ENCODE measurements at places on chromosomes 1 and 21.

DNA sequence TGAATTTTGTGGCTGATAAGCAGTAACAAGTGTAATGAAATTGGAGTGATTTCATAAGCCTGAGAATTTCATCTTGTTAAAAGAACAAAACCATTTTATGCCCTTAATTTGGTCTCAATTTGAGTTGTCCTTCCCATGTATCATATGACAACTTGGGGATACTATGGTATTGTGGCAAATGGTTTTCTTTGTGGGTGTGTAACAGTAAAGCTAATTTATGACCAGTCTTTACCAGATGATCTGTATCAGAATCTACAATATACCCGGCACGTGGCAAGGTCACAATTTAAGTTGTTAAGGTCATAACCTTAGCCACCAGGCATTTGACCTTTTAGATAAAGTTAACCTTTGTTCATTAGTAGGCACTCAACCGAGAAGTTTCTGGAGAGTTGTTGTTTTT, 9.1 kb downstream of the NFIA start:
- no peak for DNase-seq

DNA sequence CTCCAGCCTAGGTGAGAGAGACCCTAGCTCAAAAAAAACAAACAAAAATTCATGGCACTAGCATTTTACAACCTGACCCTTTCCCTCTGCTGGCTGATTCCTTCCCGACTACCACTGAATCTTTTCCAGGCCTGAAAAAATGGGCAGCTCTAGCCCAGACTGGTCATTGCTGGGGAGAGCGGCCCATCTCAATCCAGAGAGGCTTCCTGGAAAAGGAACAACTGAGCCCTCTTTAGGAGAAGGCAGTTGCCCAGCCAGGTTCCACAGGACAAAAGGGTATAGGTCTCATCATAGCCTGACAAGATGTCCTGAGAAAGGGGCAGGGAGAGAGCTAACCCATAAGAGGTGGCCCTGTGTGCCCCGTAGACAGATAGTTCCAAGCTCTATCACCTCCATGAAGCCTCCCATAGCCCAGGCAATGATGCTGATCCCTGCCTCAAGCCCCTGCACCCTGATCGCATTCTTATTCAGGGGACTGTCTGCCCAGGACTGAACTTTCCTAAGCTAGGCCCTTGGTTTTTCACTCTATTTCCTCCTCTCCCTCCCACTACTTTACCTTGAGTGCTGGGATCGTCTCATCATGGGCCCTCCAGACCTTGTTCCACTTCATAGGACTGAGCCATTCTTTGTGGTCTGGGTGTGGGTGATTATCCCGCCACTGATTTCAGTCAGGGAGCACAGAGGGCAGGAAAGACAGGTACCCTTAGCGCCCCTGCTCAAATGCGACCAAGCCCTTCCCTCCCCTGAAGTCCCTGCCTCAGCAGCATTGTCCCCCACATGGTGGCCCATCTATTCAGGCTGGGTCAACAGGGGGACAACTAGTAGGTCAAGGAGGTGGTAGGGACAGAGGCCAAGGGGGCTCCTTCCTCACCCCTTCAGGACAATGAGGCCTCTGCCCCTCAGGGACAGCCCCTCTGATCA, 18.2 kb downstream of the RHBG start:
- no peak for DNase-seq

DNA sequence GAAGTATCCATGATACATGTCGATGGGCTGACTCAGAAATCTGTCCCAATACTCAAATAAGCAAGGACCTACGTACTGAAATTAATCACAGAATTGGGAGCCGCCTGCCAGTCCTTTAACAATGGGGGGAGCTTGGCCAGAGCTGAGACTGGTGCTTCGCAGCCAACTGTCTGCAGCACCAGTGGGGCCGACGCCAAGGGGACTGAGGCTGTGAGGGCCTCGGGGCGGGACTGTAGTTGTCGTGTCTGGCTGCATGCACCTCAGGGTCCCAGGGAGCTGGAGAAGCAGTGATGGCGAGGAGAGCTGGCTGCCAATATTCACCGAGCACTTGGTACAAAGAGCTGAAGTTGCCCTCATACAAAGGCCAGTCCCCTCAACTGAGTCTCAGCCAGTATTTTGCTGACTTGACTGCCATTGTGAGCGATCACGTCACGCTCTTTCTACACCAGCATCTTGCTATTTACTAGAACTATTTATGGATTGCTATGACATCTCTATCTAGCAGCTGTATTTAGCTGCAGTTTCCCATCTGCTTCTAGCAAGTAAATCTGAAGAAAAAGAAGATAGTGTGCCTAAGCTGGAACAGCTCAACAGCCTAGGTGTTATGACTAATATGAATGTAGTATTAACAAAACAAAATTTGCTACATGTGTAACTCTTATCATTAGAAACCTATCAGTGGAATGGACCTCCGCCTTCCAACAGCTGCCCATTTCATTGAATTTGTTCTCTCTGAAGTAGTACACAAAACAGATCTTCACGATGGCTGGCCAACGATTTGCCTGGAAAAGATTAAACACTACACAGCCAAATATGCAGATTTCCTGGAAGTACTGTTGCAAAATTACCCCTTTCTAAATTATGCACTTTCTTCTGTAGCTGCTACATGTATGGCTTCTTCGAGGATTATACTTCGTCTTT, 29.1 kb downstream of the EVI5 start:
- DNase-seq, result peak; percentile 62

GRCh38 chr1:248783367-248783766, 27.8 kb upstream of the LYPD8 start:
- DNase-seq, result no peak

DNA sequence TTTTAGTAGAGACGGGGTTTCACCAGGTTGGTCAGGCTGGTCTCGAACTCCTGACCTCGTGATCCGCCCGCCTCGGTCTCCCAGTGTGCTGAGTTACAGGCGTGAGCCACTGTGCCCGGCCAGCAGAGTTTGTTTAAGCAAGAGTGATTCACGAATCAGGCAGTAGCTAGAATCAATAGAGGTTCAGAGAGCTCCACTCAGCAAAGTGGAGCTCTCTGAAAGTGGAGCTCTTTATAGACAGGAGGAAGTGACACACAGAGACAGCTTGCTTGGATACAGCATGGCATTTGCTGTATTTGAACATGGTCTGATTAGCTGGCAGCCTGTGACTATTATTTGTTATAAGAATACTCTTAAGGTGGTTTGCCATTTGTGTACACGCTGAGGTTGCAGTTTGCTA, 27.1 kb upstream of the CD34 start:
- no peak for DNase-seq
